Activated CD8-positive, alpha-beta memory T cell treated with anti-CD3 and anti-CD28 coated beads for 48 hours (primary cell): ENCODE measurements at places on chromosomes 11 and 22.

- DNase-seq: no peak
These were observed 38.3 kb upstream of the DKK3 start for GRCh38 chr11:12046636-12047236.

DNA sequence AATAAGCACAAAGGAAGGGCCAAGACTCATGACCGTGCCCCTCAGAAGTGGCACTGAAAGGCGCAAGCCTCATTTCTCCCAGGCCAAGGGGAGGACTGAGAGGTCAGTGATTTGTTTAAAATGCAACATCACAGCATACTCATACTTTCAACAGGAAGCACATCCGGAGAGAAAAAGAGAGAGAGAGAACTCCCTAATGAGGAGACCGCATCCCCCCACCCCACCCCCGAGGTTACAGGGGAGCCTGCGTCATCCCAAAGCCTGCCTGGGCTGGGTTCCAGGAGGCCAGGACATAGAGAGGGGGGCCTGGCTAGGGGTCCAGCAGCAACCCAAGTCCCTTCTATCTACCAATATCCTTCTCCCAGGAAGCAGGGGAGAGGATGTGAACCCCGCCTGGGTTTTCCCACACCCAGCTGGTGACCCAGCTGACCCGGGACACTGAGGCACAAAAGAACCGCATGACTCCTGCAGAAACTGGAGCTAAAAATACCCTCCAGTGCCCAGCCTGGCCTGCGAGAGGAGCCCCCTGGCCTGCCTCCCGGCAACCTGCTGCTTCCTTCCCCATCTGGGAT lies 3.8 kb downstream of the CSNK1E start:
- no peak for DNase-seq

- no peak for DNase-seq
These were observed 32.1 kb upstream of the IGSF9B start for GRCh38 chr11:133988686-133989410.

DNA sequence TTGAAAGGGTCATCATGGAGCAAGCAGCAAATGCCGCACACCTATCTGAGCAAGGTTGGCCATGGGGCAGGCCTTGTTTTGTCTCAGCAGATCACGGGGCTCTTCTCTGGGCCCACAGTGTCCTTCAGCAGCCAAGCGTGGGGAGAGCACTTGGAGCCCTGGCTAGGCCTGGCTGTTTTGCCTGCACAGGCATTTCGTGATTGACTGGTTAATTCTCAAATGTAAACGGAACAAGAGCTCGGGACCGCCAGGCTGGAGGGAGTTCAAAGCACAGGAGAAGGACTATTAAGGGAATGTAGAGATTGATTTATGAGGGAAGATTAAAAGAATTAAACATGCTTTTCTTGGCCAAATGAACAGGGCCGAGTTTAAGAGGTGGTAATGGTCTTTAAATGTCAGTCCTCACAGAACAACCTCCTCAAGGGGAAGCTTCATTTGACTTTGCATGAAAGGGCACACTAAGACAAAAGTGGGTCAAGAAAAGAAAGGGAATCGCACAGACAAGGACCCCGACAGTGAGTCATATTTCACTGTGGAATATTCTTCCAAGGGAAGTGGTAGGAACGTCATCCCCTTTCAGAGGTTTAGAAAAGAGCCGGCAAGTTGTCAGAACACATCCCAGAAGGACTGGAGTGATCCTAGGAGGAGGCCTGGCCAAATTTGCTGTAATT lies 20.7 kb downstream of the SPON1 start:
- no peak for DNase-seq

GRCh38 chr11:28400331-28401100 lies 292.3 kb downstream of the METTL15 start:
- DNase-seq: no peak

DNA sequence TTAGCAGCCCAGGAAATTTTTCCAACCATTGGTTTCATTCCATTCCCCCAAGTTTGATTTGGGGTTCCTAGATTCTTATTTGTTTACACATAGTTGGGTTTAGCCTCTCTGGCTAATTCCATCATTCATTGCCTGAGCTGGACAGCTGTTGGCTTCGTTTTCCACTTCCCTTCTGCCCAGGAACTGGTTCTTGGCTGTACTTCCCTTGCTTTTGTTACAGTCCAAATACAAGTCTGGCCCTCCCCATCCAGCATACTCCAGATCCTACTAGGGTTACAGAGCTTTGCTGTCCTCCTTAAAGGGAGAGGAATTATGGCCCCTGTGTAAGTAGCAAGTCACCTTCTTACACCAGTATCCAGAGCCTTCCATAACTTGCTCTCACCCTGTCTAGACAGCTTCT lies 356.3 kb downstream of the FAT3 start:
- no peak for DNase-seq
